ENCODE measurements at places on chromosomes 3 and 15.

DNA sequence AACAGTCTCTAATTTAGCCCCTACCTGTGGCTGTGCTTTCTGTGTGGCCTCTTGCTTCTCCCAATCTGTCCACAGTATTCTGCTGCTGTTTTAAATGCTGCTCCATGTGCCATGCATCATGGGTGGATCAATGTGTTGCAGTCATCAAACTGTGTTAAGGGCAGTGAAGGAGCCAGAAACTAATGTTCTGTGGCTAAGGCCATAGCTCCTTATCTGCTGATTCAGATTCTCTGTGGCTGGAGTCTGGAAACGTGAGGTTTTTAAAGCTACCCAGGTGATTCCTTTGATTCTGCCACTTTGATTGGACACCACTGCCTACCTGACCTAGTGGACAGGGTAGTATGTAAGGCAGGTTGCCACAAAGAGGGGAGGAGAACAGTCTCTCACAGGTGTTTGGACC, 44.8 kb downstream of the MORC1 start:
- no peak for DNase-seq

DNA sequence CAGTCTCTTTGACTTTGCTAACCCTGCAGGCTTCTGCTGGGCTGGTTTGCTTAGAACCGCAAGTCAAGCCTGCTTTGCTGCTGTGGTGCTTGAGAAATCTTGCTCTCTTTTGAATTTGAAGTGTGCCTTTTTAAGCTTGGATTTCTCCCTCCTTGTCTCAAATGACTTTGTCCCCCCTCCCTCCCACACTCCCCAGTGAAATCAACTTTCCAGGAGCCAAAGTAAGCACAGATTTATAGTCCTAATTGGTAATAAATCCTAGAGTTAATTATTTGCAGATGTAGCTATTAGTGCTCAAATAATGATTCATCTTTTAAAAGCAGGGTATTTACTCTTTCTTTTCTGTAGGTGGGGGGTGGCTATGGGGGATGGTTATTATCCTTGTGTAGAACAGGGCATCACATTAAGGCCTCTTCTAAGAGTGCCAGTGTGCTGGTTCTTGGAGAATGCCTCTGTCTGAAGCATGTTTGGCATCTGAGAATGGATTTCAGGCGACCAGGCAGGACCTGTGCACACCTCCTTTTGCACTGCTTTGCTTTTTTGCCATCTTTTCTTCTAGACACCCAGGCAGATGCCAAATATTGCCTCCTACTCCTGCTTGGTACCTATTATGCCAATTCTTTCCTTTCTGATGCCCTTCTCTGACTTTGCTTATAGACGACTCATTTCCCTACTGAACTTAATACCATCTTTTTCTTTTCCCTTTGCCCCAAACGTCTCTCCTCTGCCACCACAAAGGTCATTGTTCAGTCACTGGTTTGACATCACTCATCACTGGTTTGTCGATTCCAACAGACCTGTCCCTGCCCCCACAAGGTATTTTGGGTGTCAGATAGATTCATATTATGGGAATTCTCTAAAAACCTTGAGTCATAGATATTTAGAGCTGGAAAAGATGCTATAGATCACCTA, 50.7 kb downstream of the CLDN11 start:
- DNase-seq: no peak

DNA sequence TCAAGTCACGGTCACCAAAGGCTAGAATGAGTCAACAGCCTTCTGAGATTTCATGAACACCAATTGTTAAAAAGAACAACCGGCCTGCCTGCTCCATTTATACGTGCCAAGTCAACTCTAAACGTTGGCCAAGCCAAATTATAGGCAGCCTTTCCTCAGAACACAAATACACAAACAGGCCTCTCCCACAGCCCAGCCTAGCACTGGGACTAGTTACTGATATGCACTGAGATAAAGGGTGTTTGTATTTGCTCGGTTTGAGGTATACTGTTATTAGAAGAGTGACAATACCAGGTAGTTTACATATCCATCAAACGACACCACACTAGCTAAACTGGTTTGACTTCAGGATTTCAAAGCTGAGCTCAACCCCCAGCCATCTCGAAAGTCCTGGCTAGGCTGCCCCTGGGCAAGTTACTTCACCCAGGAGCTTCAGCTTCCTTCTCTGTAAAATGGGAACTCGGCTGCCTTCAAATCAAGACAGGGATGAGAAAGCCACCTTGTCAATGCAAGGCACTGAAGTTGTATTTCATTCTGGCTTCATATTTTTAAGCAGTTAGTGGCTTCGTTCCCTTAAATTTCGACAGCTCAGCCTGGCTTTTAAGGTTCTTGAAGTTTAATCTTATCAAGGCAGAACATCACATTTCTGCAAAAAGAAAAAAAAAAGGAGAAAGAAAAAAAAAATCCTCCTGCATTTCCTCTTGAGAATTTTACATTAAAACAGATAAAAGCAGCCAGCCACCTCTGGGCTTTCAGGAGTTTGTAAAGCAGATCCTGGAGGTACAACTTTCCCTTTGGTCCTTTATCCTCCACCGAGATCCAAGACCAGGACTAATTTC, 4.0 kb downstream of the TLE3 start:
- no peak for DNase-seq

DNA sequence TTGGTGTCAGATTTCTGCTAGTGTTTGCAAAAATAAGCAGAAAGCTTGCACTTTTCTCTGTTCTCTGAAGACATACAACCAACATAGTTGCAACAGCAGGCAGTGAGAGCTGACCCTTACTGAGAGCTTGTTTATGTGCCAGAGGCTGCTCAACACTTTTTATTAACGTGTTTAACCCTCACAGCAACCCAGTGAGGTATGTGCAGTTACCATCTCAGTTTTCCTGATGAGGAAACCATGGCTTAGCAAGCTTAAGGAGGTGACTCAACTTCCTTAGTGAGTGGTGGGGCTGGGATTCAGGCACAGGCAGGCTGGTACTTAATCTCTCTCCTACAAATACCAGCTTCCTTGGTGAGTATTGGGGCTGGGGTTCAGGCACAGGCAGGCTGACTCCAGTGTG, 158.1 kb upstream of the CTDSPL start:
- DNase-seq: no peak

GRCh38 chr3:116032176-116032575, 408.9 kb downstream of the GAP43 start:
- DNase-seq: no peak

DNA sequence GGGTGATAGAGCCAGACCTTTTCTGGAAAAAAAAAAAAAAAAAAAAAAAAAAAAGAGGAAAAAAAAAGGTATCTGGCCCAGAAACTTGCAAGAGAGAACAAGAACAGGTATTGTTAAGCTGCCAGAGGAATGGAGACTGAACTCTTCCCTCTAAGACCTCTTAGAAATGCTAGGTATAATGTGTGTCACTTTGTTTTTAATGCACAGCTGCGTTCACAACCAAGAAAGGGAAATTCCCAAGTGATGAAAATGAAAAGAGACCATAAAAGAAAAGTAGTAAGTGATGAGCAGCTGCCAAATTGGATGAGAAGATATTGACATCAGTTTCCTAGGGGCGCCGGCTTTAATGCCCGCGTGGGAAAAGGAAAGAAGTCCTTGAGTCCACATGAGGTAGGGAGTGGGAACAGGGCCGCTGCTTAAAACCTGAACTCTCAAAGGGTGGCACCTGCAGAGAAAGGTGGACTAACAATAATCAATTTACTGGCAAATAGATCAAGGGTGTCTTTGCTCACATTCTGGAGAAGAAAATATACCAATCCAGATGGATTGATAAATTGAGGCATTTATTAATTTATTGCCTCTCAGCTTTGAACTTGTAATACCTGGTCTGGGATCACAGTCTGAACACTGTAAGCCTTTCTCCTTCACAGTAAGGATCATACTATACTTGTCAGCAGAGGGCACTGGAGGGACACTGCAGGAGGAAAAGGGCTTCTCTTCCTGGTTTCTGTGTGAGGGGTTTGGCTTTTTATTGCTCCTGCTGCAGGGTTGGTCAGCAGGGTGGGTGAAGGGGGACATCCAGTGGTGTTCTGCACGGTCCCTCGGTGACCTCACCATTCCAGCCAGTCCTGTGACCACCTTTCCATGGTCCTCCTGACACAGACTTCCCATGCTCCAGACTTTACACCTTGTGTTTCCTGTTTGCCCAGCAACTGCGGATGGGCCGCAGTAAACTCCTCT, 131.6 kb downstream of the AQP9 start:
- no peak for DNase-seq

DNA sequence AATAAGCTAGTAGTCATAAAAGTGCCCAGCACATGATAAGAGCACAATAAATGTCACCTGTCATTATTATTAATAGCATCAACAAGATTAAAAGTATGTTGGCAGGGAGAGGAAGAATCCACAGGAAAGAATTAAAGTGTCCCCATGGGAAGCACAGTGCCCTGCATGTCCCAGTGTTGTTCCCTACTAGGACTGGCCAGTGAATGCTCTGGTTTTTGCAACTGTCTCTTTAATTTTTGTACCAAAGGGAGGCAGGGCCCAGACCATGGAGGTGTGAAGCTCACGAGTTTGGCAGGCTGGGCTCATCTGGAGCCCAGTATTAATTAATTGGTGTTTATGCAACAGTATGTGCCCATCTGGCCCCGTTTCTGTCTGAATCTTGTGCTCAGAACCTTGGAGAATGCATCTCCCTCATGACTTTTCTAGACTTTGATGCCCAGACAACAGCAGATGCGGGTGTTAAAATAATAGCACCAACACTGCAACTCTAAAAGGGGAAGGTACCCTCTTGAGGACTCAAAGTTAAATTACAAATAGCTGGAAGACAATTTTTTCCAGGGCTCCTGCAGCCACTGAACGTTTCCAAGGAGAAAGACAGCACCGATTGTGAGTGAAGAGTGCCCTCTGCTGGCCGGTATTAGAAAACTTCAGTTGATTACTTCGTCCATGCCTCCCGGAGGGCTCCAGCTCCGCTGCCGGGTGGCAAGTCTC, 71.9 kb upstream of the SPATA12 start:
- DNase-seq: peak; percentile 37

GRCh38 chr3:138465925-138466324, 31.5 kb downstream of the ESYT3 start:
- DNase-seq: no peak

- no peak for DNase-seq
Measured at GRCh38 chr15:53535886-53536285, 223.6 kb downstream of the WDR72 start.

- DNase-seq: no peak
Measured at GRCh38 chr3:172824229-172824628, 73.7 kb downstream of the ECT2 start.

GRCh38 chr15:48358229-48359152, 27.3 kb downstream of the DUT start:
- DNase-seq: no peak

DNA sequence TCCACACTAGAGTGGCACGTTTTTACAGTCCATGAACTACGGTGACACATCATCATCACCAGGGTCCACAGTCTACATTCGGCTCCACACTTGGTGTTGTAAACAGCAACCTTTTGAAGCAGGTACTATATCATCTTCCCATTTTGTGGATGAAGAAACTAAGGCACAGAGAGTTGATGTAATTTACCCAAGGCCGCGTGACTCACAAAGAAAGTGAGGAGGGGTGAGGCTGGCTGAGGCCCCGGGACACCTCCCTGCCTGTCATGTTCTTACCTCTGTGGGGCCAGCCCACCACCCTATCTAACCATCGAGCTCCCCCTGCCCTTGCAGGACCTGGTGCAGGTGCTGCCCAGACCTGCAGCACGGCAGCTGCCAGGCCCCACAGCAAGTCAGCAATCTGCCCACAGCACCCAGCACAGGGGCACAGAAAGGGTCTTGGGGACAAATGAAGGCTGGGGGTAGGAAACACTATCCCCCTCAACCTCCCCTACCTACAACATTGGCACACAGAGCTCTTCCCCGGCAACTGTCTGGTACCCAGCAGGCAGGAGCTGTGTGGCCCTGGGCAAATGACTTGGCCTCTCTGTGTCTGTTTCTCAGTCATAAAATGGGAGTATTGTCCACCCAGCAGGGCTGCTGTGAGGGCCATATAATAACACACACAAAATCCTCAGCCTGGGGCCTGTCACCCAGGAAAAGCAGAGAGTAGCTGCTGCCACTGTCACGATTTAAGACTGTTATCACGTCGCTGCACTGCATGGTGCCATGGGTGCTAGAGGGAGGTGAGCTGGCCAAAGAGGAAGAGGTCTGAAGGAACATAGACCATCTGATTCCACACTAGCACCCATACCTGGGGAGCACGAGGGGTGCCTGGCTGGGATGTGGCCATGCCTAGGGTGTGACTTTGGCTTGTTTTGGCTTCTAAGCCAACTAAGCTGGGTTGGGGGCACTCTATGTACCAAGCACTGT, 115.1 kb downstream of the IQSEC1 start:
- no peak for DNase-seq

GRCh38 chr3:141170678-141171295, 60.8 kb upstream of the PXYLP1 start:
- no peak for DNase-seq

- no peak for DNase-seq
Measured at GRCh38 chr3:39428745-39429201, 22.3 kb downstream of the RPSA start.

DNA sequence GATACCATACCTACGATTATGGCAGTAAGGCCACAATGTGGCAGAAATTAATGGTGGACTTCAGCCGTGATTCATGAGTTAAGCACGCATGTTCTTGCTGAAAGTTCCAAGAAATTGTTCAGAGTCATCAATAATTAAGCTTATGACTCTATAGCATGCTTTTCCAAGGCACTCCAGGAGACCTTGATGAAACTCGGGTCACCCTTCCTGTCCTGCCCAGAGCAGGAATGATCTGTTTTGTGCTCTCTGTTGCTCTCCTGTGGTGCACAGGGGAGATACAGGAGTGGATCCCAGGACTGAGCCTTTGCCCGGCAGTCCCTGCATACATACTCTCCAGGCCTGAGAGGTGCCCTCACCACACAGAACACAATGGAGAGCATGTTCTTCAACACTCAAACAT, 141.6 kb upstream of the SLC2A2 start:
- no peak for DNase-seq

DNA sequence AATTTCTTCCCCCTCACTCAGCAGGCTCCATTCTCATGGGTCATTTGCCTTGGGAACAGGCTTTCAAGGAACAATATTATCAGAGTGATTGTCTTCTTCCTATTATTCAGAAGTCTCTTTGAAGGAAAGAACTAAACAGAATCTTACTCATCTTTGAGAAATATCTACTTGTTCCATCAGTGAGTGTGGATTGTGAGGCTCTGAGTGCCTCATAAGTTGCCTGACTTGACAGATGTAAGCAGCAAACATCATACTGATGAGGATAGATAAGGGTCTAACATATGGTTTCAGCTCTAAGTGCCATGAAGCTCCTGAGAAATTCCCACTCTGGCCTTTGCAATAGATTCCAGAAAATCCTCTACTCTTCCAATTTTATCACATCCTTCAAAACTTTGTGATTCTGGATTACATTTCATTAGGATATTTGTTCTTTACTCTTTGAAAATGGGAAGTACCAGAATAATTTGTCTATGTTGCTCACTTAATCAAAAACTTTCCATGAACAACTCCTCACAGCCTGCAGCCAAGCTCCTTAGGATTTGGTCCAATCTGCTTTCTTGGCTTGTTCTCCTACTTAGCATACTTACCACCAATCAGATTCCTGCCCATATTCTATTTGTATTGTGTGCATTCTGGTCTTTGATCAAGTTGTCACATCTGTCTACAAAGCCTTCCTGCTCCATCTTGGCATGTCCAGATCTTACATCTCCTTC, 120.1 kb downstream of the RPL22L1 start:
- no peak for DNase-seq

GRCh38 chr3:139309061-139309591, 34.7 kb upstream of the MRPS22 start:
- DNase-seq: no peak
